Fibroblast of the conjunctiva (primary cell): ENCODE measurements at places on chromosomes 11 and 22.

GRCh38 chr11:7692426-7692825 is 13.9 kb downstream of the OVCH2 start:
- no peak for DNase-seq

GRCh38 chr11:126106594-126107328 is 44.1 kb upstream of the CDON start:
- no peak for DNase-seq

GRCh38 chr11:126134461-126135155 is 71.9 kb upstream of the CDON start:
- no peak for DNase-seq

DNA sequence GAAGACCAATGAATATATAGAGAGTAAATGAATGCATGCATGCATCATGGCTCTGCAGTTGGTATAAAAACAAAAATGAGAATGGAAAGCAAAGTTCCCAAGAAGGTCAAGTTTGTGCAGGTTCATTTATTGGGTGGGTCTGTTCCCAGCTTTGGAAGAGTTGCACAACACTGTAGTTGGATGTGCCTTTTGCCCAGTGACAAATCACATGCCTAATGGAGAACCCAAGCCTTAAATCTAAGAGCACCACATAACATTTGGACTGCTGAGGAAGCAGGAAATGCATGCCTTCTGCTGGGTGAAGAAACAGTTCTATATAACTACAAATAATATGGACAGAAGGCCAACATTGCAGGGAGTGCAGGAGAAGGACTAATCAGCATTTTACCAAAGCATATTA is 30.6 kb downstream of the PRCP start:
- no peak for DNase-seq

- DNase-seq = no peak
Measured at GRCh38 chr22:49489821-49490220, 337.9 kb downstream of the BRD1 start.
